ENCODE measurements at places on chromosomes 4 and X. TPM values are rescaled to one million over a fixed set of nuclear protein-coding genes. Genes with fewer than 3 reads are reported as not detected.

The CLGN gene
- 5.2 TPM for total RNA-seq

DNA sequence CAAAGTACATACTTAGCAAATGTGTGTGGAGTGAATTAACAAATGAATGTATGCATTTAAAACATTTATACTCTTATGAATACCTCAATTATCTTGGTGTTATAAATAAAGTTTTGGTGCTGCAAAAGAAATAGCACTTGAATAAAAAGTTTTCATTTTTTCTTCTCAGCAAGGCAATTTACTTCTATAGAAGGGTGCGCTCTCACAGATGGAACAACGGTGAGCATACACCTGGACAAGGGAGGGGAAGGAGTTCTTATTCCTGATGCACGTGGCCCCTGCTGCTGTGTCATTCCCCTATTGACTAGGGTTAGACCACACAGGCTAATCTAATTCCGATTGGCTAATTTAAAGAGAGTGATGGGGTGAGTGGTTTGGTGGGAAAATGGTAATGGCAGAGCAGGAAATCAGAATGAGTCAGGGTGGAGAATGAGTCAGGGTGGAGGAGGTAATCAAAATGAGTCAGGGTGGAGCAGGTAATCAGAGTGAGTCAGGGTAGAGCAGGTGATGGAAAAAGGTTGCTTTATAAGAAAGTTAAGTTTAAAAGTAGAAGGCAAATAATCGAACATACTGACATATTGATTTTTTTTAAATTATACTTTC, 28.2 kb upstream of the PGK1 start:
- no peak overlapping the region for H3K27ac ChIP-seq
- H3K27me3 ChIP-seq: no peaks in the 10 kb centered on the region
- no peaks in the 10 kb centered on the region for H3K4me1 ChIP-seq
- H3K36me3 ChIP-seq: no peaks in the 10 kb centered on the region
- DNase-seq: no peak

GRCh38 chr4:7546809-7547367, 112.2 kb upstream of the PSAPL1 start:
- H3K27ac ChIP-seq: no peak overlapping the region
- no peaks in the 10 kb centered on the region for H3K36me3 ChIP-seq
- no peaks in the 10 kb centered on the region for H3K27me3 ChIP-seq
- DNase-seq: no peak
- H3K4me1 ChIP-seq: no peaks in the 10 kb centered on the region
- H3K4me3 ChIP-seq: no peak overlapping the region

DNA sequence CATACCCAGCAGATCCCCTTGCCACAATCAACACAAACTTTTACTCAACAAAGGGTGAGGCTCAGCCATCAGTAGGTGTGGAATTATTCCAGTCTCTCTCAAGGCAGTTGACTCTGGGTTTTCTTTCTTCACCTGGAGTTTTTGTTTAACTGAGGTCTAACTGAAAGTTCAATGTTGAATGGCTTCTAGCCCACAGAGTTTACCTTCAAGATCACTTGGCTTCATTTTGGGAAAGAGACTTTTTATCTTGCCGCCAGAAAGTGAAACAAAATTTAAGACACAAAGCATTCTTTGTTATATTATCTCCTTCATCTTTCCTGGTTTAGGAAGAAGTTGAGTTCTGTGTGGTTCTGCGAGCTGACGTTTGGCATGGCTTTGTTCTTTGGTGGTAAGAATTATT, 83.8 kb upstream of the RASGEF1B start:
- no peak overlapping the region for H3K4me3 ChIP-seq
- no peaks in the 10 kb centered on the region for H3K27me3 ChIP-seq
- DNase-seq: no peak
- no peak overlapping the region for H3K27ac ChIP-seq
- no peaks in the 10 kb centered on the region for H3K36me3 ChIP-seq

DNA sequence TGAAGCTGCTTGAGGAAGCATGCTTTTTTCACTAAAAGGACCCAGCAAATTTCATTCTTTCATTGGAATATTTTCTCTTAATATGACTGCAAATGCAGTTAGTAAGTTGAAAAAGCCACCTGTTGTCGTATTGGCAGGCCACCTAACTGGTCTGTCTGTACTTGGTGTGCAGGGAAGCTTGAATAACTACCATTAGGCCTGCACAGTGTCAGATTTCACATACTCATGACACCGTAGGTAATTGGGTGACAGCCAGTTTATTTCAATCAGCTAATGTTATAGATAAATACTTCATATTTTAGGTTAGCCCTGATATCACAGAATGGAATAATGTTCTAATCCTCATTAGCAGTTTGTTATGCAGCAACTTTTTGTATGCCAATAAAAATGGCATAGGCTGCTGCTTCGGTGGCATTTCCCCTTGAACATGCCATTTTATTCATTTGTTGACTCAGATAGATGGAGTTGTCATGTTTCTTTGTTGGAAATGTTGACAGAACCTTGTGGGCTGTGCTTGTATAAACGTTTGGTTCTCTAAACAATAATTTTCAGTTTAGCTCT, 173.7 kb downstream of the RPA4 start:
- no peak overlapping the region for H3K4me3 ChIP-seq
- no peaks in the 10 kb centered on the region for H3K4me1 ChIP-seq
- H3K27me3 ChIP-seq: no peaks in the 10 kb centered on the region
- H3K36me3 ChIP-seq: no peaks in the 10 kb centered on the region

The SAGE1 gene
- not detected for total RNA-seq

GRCh38 chr4:15891312-15891711, 47.2 kb downstream of the FGFBP1 start:
- no peaks in the 10 kb centered on the region for H3K36me3 ChIP-seq
- no peaks in the 10 kb centered on the region for H3K27me3 ChIP-seq
- H3K27ac ChIP-seq: no peak overlapping the region
- no peak overlapping the region for H3K4me3 ChIP-seq

DNA sequence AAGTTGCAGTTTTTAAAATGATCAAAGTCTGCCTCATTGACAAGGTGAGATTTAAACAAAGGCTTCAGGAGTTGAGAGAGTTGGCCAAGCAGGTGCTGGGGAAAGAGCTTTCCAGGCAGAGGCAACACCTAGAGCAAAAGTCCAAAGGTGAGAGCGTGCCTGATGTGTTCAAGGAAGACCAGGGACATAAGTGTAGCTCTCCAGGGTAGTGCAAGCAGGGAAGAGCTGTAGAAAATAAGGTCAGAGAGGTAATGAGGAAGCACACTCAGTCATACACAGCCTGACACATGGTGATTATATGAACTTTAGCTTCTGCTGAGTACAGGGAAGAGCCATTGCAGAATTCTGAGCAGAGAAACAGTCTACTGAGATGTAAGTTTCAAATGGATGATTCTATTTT, 265.0 kb upstream of the NWD2 start:
- H3K4me3 ChIP-seq: no peak overlapping the region
- no peaks in the 10 kb centered on the region for H3K36me3 ChIP-seq
- H3K27ac ChIP-seq: no peak overlapping the region
- DNase-seq: no peak

- no peak overlapping the region for H3K27ac ChIP-seq
- peaks cover 19% of the 10 kb centered on the region for H3K27me3 ChIP-seq
- no peak overlapping the region for H3K4me3 ChIP-seq
These were observed 2.1 kb downstream of the UCHL1 start for GRCh38 chr4:41258783-41259182.

DNA sequence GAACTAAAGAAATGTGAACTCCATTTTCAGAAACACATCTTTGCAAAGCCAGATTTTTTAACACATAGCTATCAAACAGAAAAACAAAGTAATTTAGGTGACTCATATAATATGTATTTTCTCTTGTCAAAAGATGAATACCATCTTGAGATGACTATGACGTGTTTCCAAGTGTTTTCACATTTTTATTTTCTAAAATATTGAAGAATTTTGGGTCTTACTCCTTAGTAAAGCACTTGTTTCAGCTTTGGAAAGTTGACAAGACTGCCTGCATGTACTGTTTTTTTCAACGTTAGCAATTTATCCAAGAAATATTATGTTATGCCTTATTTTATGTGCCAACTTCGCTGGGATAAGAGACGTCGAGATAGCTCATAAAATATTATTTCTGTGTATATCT, 733.9 kb upstream of the EPHA5 start:
- DNase-seq: no peak
- no peak overlapping the region for H3K4me3 ChIP-seq
- H3K36me3 ChIP-seq: no peaks in the 10 kb centered on the region
- no peaks in the 10 kb centered on the region for H3K4me1 ChIP-seq

The CCNG2 gene
- total RNA-seq: 111 TPM

The NUDT11 gene
- 1.4 TPM for total RNA-seq

The SYTL4 gene
- 25.2 TPM for total RNA-seq

DNA sequence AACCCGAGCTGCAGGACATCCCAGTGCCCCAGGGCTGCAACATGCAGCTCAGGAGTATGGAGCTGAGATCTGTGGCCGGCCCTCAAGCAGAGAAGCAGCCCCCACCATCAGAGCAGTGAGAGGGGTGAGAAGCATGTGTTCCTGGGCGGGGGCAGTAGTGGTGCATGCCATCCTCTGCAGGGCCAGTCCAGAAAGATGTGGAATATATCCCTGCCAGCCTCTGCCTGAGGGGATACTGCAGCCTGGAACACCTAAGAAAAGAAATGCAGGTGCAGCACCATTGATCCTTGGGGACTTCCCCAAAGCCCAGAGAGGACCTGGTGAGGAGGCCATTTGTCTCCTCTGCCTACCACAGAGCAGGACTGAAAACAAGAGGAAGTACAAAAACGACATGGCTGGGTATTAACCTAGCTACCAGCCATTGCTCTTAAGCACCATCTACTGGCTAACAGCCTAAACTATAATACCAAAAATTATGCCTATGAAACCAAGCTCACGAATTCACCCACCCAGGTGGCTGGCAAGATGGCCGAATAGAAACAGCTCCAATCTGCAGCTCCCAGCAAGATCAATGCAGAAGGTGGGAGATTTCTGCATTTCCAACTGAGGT, 158.8 kb downstream of the ADGRA3 start:
- H3K4me1 ChIP-seq: no peaks in the 10 kb centered on the region
- no peaks in the 10 kb centered on the region for H3K27me3 ChIP-seq
- no peak for DNase-seq
- H3K27ac ChIP-seq: no peak overlapping the region
- H3K4me3 ChIP-seq: no peak overlapping the region

The GABRE gene
- 120 TPM for total RNA-seq

Data from breast epithelium (tissue), 4 donors.